ENCODE measurements at places on chromosomes 16 and 17.
A peak's percentile ranks its signal among the peaks of the same experiment; 100 is the strongest.

DNA sequence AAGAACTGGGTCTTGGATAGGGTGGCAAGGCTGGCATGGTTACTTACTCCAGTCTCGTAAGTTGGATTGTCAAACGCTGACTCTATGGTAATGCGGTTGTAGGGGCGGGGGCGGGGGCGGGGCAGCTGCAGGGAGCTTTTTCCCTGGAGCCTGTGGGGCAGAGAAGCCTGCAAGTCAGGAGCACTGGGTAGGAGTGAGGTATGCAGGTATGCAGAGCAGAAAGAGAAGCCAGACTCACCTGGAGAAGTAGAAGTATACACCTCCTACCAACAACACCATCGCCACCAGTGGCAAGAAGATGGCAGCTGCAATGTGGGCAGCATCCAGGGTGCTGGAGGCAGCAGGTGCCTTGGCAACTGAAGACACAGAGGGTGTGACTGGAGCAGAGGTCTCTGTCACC lies 4.8 kb upstream of the PHF12 start:
- no peak for DNase-seq

DNA sequence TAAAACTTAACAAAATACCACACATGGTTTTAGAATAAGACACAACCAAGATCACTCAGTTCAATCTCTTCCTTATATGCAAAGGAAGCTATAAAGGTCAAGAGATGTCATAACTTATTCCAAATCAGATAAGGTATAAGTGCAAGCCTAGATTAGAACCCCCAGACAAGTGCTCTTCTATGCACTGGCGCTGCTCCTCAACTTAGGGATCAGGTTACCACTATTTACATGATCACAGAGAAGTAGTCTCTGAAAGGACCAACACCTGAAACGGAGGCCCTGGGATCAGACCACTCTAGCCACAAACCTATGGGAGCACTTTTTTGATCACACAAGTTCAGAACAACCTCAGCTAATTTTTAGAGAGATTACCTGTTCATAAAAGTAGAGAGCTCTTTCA lies 16.6 kb downstream of the COPS3 start:
- DNase-seq: no peak

DNA sequence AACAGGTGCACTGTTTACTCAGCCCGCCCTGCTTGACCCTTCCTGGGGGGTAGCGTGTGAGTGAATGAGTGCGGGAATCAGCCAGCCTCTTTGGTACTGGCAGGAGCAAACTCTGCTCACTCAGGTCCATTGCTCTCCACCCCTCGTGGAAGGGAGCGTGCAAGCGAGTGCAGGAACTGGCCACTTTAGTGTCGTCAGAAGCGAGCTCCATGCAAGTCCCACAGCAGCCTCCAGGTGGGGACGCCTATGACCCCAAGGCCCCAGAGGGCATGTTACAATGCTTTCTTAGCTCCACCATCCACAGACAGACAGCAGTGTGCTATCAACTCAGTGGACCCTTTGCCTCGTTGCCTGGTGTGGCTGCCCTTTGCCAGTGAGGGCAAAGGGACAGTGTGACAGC lies 1025.1 kb upstream of the CDH8 start:
- DNase-seq: no peak

GRCh38 chr17:65598746-65599145 lies 37.3 kb upstream of the AXIN2 start:
- DNase-seq: no peak

DNA sequence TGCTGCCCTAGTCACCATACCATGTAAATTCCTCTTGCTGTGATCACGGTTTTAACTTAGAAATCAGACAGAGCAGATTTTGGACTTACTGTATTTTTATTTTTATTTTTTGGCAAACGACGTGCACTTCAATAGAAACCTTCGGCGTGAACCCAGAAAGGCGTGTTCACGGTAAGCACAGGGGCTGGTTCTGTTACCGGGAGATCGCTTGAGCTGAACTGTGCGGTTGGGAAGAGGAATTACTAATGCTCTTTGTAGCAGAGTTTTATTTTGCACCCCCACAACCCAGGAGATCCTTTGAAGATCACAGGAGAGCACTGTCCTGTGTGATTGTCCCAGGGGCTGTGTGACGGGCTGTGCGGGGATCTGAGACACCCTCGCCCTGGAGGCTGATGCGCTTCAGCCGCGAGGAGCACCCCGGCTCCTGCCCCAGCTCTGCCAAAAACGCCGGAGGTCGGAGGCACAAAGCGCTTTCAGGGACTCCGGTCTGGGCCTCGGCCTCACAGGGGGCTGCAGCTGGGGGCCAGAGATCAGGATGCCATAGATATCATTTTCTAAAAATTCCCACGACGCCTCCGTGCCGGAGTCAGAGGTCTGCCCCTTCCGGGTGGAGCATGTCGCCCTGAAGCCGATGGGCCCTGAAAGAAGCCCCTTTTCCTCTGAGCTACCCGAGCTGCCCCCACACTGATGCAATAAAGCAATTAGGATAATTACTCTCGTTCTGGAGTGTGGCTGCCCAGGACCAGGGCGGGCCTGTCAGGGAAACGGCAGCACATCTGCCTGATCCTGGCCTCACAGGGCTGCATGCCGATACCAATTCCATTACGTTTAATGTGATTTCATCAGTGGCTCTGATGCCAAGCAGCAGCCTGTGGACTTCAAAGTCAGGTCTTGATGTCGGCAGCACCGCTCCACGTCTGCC lies 71.8 kb downstream of the LMF1 start:
- no peak for DNase-seq

- DNase-seq: no peak
These were observed 11.9 kb downstream of the PITPNC1 start for GRCh38 chr17:67388986-67389385.

DNA sequence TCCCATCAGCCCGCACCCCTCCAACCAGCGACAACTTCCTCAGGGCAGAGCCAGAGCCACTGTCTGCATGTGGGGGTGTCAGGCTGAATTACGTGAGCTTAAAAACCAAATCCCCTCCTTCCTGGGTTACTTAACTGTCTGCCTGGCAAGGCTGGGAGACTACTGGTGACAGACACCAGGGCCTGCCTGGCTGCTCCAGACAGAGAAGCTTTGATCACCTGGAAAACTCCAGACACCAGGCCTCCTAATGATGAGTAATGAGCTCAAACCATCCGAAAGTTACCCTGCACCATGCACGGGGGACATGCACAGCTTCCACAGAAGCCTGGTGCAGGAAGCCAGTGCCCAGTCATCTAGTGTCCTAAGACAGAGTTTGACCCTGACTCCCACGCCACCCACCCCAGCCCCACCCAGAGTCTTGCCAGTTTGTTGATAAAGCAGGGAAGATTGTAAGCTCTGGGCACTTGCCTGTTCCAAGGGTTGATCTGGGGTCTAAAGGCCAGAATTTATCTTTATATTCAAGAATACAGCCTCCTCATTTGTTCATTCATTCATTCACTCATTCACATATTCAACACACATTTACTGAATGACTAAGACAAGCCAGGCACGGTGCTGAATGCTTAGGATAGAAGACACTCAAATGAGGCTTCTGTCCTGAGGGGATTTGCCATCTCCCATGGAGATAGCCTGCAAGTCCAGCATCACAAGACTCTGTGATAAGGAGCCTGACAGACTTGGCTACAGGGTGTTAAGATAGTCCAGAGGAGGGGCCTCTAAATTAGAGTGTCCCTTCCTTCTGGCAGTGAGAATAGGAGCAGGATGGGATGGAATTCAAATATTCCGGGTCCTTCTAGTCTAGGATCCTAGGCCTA lies 7.2 kb upstream of the CCDC182 start:
- no peak for DNase-seq

DNA sequence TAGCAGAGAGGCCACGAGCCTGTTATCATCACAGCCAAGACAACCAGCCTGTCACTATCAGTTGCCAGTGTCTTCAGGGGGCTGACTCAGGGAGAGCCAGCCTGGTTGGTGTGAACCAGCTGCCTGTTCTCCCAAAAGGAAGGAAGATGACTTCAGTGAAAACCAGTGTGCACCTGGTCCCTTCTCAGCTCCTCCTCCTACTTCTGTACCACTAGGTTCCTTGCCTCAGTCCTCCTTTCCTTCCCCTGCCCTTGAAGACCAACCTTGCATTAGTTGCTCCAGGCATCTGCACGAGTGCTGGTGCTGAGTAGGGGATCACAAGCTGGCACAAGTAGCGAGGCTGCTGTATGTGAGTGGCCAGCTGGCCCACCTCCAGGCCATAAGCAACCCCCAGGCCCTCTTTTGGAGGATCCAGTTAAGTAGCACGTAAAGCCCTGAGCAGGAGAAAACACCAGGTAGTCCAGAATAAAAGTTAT lies 8.5 kb downstream of the TUBG1 start:
- DNase-seq: no peak

DNA sequence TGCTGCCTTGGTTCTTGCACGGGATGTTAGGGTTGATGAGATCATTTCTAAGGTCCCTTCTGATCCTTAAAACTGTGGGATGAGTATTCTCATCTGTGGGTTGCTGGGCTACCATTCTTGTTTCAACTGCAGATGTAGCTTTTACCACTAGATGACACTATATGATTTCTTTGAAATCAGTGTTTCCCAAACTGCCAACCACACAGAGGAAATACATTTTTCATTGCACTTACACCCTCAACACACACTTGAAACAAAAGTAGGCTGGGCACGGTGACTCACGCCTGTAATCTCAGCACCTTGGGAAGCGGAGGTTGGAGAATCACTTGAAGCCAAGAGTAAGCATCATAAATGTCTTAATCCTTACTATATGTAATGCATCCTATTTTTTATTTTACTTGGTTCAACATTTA lies 15.3 kb downstream of the LCMT1 start:
- DNase-seq: peak; percentile 37

DNA sequence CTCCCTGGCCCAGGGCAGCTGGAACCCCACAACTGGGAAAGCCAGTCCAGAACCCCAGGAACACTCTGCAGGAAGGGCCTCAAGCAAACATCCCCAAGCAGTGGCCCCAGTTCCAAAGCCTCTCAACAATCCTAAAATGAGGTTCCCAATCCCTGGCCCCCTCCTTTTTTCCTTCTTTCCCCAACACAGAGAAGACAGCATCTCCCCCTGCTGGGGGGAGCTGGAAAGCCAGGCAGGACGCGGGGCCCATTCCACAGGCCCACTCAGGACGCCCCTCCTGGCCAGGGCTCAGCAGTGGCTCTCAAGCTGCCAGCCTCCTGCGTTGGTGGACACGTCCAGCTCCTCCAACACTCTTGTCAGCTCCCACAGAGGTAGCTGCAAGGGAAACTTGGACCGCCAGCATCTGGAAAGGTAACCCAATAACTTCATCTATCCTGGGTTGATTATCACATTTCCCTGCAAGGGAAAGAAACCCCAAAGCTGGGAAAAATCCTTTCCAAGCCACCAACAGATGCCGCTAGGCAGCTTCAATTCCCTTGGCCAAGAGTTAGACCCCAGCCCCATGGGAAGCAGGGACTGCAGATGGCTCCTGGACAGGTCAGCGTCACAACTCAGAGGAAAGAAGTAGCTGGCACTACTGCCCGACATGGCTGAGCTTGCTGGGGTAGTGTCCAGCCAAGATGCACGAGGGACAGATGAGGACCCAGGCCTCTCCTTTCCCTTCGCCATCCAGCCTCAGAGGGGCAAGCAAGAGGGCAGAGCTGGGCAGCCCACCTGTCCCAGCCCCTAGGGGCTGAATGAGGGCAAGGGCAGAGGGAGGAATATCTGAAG lies 7.6 kb downstream of the HDAC5 start:
- no peak for DNase-seq

All from stimulated activated CD4-positive, alpha-beta T cell treated with anti-CD3 and anti-CD28 coated beads, Interleukin-12 subunit alpha, Interleukin-12 subunit beta, amount 100 ng/mL, for 24 hours (primary cell).